ENCODE measurements at places on chromosomes 4 and X.

DNA sequence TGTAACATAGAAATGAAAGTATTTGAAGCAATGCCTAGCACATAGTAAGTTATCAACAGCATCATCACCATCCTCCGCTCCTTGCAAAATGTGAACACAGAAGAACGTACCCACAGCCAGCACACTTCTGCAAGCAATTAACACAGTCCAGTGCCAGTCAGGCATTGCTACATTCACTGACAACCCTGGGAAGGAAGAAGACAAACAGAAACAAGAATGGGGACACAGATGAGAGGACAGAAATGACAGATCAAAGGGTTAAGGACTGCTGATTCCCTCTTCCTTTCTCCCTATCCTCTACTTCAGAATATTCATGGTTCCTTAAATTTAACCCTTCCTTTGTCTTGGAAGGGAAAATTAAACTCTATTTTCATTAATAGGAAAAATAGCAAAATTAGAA lies 53.1 kb downstream of the CHM start:
- DNase-seq: no peak

- DNase-seq: no peak
These were observed 270.1 kb upstream of the AGTR2 start for GRCh38 chrX:115900425-115900824.

DNA sequence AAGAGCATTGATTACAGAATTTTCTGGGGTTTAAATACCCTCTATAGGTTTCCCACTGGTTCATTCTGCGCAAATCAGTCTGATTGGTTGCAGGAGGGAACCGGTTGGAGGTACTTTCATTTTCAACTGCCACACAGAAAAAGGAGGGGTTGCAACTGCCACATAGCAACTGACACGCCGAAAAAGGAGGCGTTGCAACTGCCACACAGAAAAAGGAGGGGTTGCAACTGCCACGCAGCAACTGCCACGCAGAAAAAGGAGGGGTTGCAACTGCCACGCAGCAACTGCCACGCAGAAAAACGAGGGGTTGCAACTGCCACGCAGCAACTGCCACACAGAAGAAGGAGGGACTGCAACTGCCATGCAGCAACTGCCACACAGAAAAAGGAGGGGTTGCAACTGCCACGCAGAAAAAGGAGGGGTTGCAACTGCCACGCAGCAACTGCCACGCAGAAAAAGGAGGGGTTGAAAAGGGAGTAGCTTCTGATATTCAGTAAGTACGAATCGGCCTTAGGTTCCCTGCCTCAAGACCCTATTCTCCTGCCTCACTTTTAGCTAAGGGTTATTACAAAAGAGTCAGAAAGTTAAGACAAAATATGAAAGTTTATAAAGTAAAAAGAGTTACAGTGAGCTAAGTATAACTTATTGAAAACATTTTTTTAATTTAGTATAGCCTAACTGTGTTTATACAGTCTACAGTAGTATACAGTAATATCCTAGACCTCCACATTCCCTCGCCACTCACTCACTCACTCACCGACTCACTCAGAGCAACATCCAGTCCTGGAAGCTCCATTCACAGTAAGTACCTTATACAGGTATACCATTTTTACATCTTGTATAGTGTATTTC lies 431.8 kb downstream of the KCTD8 start:
- no peak for DNase-seq

- DNase-seq: no peak
These were observed 165.3 kb upstream of the PRDX4 start for GRCh38 chrX:23501974-23502373.

GRCh38 chr4:174583056-174583455 lies 60.8 kb upstream of the HPGD start:
- DNase-seq: no peak

DNA sequence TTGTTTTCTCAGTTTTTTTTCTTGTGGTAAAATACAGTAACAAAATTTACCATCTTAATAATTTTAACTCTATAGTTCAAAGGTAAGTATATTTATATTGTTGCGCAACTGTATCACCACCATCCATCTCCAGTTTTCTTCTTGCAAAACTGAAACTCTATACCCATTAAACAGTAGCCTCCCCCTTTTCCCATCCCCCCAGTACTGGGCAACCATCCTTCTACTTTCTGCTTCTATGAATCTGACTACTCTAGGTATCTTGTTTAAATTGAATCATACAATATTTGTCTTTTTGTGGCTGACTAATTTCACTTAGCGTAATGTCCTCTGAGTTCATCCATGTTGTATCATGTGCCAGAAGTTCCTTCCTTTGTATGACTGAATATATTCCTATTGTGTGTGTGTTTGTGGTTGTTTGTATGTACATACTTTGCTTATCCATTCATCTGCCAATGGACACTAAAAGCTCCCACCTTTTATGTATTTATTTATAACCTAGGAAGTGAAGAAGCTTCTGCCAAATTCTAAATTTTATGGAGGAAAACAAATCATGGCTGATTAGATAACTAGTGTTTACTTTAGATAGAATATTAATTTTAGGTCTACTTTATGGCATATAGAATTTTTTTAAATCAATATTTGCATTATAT lies 10.0 kb downstream of the ABHD18 start:
- DNase-seq: no peak

- DNase-seq: no peak
These were observed 2506.0 kb downstream of the PCDH7 start for GRCh38 chr4:33226133-33226532.

- DNase-seq: no peak
These were observed 54.6 kb downstream of the CPZ start for GRCh38 chr4:8647094-8647570.

- DNase-seq: no peak
These were observed 123.3 kb downstream of the ARHGEF9 start for GRCh38 chrX:63661676-63662075.

GRCh38 chr4:82047731-82048130 lies 326.1 kb downstream of the HNRNPD start:
- DNase-seq: no peak

GRCh38 chr4:36006226-36006625 lies 238.1 kb downstream of the ARAP2 start:
- no peak for DNase-seq

- no peak for DNase-seq
These were observed 20.7 kb upstream of the UGT2B15 start for GRCh38 chr4:68691186-68691585.

- DNase-seq: no peak
These were observed 26.2 kb downstream of the ARL9 start for GRCh38 chr4:56531823-56532222.

DNA sequence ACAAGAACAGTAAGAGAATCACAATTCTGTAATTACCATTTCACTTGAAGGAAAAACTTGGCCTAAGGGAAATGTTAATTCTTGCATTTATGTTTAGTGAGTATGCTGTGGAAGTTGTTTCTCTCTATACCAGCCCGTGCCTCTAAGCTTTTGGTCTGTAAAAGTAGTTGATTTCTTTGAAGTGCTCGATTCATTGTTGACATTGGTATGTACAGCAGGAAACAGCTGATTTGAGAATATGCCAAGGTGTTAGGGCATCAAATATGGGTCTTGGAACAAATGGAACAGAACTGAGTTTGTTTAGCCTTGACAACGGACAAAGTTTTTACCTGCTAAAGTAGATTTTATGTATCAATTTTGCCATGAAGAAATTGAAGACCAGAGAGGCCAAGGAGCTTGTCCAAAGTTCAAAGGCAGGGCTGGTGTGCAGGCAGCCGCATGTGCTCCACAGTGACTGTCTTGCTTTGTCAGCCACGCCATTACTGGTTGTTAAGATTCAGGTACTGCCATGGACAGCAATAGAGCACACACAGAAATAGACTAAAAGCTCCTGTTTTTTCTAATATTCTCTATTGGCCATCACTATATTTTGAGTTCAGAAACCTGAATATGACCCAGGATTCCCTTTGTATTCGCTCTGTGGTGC lies 75.5 kb upstream of the TLR3 start:
- no peak for DNase-seq

GRCh38 chrX:153966841-153967535 lies 4.6 kb downstream of the HCFC1 start:
- DNase-seq: no peak

- DNase-seq: no peak
These were observed 64.4 kb downstream of the CHST7 start for GRCh38 chrX:46637938-46638337.

DNA sequence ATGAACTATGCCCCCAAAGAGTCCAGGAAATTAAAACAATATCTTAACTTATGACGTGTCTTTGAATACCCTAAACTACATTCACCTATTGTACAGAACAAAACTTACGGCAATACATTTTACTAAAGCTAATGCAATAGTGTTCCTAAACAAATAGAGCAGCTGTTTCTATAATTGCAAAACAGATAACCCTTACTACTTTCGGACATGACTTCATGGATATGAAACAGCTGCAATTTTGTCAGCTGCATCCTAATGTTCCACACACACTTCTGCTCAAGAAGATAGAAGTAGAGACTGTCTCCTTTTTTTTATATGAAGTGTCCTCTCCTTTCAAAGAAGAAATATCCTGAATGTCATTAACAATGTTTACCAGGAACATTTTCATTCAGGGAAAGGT lies 174.9 kb downstream of the ACTRT1 start:
- no peak for DNase-seq
